ENCODE measurements at places on chromosomes 4 and X.

- DNase-seq: peak; percentile 93
These were observed 441.6 kb upstream of the PITX2 start for GRCh38 chr4:111064342-111064993.

- DNase-seq: no peak
These were observed 61.8 kb upstream of the CITED1 start for GRCh38 chrX:72367516-72367915.

GRCh38 chr4:62917649-62918048 is 1491.6 kb downstream of the TECRL start:
- no peak for DNase-seq

DNA sequence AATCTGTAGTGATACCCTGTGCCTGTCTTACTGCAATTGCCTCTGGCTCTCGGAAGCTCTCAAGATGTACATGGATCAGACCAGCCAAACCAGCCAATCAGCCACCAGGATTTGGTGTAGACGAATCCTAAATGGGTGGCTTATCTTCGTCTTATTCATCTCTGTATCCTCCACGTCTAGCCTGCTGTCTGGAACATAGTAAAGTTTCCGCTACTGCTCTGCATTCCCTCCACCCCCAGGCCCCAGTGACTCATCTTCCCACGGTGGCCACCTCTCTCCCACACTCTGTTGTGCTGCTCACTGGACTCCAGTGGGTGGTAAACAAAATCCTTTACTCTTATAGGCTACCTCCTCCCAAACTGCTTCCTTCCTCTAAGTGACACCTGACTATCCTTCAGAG is 37.8 kb downstream of the SEPTIN6 start:
- DNase-seq: peak; percentile 54

- DNase-seq: no peak
These were observed 956 bp downstream of the C4orf51 start for GRCh38 chr4:145680902-145681301.

GRCh38 chr4:185201977-185202962 is 1.5 kb downstream of the CFAP97 start:
- DNase-seq: peak; percentile 21

DNA sequence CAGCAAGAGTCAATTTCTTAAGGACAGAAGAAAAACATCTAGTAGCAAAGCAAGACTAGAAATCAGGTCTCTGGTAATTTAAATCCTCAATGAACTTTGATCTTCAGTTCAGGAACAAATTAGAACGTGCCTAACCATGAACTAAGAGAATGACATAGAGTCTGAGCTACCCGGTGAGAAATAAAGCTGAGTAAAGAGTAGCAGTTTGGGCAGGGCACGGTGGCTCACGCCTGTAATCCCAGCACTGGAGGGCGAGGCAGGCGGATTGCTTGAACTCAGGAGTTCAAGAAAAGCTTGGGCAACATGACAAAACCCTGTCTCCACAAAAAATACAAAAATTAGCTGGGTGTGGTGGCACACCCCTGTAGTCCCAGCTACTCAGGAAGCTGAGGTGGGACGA is 37.7 kb downstream of the ACE2 start:
- no peak for DNase-seq

- no peak for DNase-seq
These were observed 136.3 kb downstream of the FAAH2 start for GRCh38 chrX:57422790-57423189.

DNA sequence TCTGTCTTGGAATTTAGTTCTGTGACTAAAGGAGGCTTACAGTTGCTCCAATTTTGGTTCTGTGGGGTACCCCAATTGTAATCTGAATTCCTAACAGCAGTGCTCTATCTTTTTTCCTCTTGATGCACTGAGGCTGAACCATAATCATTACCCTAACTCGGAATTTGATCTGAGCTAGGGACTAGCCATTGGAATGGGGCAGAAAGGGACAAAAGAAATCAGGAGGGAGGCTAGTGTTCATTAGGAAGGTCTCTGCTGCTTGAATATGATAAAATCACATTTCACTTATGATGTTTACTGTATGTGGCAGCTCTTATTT is 2.7 kb downstream of the KLF3 start:
- DNase-seq: no peak

DNA sequence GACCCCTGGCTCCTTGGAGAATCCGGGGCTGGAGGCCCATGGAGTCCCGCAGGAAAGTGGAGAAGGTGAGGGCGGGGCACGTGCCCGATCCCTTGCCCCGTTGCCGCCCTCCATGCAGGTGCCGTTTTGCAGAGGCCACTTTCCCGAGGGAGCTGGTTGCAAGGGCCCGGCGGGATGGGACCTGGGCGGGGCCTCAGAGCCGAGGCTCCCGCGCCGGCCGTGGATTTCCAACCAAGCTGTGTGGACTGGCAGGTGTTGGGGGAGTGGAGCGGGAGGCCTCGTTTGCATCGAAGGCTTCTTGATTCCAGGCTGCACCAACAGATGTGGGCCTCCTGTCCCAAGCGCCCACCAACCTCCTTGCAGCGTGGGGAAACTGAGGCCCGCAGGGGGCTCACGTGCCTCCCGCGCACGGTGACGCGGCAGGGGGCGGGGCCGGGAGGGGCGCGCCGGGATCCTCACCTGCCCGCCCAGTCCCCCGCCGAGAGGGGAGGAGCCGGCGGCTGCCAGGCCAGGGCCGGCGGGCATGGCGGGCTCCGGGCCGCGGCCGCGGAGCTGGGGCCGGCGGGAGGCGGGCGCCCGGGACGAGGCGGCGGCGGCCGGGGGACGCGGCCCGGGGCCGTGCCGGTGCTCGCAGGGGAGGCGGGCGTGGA is 24.9 kb downstream of the SH3BP2 start:
- DNase-seq: peak; percentile 22

DNA sequence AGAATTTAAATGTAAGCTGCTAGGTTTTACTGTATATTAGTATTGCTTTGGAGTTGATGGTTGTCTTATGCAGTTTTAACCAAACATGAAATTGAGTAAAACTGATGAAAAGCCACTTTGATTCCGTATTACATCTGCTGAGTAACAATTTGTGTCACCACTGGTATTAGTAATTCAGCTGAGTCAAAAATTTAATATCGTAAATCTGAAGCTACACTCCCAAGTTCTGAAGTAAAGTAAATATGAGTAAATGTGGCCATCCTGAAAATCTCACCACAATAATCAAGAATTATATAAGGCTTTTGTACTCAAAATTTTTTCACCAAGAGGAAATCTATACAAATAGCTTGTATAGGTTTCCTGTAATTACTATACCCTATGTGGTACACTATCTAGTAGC is 142.3 kb downstream of the STPG2 start:
- no peak for DNase-seq

DNA sequence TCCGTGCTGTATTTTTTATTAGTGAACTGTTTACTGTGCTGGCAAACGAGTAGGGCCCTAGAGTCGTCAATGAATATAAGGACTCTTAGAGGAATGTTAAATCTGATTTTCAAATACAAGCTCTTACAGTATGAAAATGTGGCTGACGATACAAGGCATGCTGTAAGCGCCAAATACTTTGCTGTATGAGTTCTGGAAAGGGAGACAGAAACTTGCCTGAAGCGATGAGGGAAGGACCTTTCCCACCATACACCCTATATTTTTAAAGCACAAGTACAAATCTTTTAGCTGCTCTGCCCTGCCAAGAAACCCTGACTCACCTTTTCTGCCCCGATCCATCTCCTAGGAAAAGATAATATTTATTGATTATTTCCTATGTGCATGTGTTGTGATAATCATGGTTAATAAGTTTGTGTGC is 15.7 kb upstream of the RUFY3 start:
- DNase-seq: no peak

- peak; percentile 14 for DNase-seq
These were observed 484.0 kb downstream of the NAF1 start for GRCh38 chr4:162682651-162683050.

DNA sequence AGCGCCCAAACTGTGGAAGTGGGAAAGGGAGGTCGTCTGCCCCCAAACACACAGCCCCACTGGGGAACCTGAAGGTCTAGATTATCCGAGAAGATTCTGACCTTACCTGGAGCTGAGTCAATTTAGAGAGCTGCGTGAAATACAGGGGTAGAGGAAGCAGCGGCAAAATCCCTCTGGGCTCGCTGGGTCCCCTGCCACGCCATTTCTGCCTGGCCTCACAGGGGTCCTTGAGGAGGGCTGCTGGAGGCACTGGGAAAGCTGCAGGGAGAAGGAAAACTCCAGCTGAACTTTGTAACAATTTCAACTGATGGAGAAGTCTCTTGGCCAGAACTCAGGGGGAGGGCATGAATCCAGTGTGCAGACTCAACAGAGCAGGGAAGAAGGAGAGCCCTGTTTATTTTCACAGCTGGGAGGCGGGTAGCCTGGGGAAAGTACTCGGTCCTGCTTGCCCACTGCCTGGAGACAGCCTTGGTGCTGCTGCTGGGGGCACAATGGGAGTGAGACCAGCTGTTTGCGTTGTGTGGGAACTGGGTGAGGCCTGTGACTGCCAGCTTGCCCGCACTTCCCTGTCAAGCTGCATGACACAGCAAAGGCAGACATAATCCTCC is 93.2 kb upstream of the MAPK10 start:
- DNase-seq: peak; percentile 26

DNA sequence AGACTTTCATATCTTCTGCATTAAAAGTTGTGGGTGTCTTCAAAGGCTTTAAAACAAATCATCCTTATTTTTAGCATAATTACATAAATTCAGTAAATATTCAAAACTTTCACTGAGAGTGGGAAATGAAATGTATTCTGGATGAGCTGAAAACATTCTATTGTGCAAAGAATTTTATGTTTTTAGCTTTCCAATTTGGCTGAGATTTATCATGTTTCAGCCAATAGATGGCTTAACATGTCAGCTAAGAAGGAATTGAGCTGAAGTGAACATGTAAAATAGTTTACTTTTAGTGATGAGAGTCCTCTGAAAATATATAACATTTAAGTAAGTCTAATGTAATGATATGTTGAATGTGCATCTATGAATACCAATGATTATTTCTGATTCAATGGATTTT is 213.5 kb upstream of the GIMD1 start:
- no peak for DNase-seq

DNA sequence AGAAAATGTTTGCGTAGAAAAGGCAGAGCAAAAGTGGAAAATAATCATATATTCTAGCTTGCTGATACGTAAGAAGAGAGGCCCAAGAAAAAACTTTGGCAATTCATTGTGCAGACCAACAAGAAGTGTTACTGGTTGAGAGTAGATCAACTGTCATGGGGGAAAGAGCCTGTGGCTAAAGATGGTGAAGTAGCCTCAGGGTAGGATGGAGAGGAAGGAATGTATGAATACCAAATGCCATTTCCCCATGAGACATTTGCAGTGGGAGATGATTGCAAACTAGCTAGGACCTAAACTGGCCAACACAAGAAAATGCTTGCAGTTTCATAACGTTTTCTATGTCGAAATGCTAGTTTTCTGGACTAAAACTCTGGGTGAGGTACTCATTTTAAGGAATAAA is 47.7 kb upstream of the ADGRL3 start:
- DNase-seq: peak; percentile 5

DNA sequence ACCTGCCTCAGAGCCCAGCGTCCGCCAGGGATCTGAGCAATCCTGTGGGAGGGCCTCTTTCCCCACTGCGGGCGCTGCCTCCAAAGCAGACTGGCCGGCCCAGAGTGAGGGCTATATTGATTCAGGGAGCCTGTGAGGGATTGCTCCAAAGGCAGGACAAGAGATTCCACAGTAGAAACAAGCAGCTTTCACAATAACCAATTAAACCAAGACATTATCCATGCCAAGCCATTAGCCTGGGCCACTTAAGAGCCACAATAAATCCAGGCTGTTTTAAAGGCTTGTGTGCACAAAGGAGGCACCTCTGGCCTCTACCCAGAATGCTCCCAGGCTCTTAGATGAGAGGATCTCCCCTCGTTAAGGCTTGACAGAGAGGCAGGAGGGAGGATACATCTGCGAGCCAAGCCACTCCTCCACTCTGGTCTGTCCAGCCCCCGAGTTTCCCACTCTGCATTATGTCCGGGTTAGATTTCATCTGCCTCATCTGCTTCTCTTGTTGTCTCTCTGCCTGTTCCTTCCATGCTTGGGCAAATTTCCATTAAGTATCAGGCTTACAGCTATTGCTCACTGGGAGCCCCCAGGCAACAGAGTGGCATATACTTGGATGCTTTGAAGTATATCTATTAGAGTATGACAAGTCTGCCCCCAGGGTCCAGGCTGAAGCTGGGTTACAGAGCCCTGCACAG is 357.9 kb downstream of the UNC5C start:
- DNase-seq: no peak

DNA sequence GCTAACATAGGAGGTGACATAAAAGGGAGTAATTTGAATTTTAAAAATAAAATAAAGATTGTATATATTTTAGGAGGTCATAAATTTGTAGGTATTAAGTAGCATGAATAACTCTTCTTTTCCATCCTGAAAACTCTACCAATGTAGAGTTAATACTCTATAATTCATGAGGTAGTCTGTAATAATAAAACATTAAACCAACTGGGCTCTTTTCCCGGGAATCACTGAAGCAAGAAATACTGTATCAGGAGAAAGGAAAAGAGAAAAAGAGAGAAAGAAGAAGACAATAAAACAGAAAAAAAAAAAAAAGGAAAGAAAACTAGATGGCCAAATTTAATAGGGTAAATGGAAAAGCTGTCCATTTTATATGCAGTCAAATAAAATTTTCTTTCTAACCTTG is 984.4 kb downstream of the CCSER1 start:
- no peak for DNase-seq

DNA sequence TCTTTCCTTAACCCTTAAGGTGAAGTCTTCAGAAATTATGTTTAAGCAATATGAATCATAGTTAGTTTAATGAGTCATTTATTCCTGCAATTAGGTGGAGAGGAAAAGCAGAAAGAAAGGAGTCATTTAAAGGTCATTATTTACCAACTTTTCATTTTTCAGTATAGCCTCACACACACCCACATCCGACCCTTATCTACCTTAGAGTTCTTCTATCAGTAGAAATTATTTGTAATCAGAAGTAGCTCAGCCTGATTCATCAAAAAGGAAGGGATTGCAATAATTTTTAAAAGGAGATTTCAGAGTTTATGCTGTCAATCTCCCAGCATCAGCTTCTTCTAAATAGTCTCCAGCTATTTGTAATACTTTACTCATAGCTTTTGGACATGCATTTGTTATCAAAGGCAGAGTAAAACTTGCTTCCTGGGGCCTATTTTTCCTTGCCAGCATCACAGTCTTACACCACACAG is 5.9 kb downstream of the ANXA10 start:
- no peak for DNase-seq

- DNase-seq: peak; percentile 9
These were observed 252.0 kb upstream of the PPARGC1A start for GRCh38 chr4:24141836-24142235.

- peak; percentile 53 for DNase-seq
These were observed 25.8 kb downstream of the DOCK11 start for GRCh38 chrX:118521435-118521834.

DNA sequence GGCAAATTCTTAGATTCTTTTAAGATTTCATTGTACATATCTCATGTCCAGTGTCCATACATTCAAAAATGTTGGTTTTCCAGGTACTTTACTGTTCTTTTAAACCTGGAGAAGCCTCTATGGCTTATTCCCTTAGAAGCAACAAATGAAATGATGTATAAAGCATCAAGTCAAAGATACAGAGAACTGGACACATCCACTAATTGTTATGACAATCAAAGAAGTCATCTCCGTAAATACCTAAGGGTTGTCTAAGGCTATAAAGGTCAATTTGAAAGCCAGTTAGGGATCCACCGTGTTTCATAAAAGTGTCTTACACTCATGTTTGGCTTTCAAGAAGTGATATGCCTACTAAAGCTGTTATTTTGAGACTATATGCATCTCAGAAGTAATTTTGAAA is 32.4 kb downstream of the UBE2D3 start:
- DNase-seq: no peak
